ENCODE measurements at places on chromosomes 2 and 18.

DNA sequence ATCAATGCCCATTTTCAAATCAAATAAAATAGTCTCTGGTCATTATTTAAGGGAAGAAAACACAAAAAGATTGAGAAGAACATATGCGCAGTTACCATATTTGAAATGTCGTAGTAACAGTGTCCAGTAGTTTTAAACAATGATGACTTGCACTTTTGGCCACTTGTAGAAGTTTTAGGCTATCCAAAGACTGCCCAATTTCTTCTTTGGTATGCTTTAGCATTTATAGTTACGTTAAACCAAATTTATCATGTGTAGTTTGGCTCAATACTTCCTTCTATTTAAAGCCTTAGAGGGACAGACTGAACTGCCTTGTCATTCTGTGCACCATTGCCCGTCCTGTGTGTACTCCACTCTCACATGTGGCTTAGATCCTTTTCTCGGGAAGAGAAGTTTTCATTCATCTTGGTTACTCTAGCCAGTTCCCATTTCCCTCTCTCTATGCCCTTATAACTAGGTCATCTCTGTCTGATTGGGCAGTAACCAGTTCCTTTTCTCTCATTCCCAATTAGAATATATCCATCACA is 84.8 kb upstream of the TTN start:
- no peak for DNase-seq

DNA sequence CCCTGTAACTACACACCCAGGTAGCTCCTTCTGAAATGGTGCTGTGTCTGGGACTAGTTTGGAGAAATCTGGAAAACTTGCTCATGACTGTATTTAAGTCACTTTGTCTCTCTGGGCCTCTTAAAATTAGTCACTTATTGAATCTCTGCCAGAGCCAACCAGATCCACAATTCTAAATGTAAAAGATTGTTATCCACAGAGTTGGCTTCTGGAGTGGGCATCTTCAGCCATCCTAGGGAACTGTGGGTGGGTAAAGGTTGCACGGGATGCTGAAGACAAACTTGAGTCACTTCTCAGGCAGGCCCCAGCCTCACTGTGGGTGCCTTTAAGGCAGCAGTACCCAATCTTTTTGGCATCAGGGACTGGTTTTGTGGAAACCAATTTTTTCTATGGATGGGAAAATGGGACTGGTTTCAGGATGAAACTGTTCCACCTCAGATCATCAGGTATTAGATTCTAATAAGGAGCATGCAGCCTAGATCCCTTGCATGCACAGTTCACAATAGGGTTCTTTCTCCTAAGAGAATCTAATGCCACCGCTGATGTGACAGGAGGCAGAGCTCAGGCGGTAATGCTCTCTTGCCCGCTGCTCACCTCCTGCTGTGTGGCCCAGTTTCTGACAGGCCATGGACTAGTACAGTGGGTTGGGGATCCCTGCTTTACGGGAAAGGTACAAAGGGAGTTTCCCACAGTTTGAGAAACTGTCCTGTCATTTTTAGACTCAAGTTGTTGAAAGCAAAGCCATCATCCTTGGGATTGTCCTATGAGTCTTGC is 98.3 kb upstream of the SPRED2 start:
- no peak for DNase-seq

- no peak for DNase-seq
These were observed 14.0 kb downstream of the STRADB start for GRCh38 chr2:201465524-201465971.

DNA sequence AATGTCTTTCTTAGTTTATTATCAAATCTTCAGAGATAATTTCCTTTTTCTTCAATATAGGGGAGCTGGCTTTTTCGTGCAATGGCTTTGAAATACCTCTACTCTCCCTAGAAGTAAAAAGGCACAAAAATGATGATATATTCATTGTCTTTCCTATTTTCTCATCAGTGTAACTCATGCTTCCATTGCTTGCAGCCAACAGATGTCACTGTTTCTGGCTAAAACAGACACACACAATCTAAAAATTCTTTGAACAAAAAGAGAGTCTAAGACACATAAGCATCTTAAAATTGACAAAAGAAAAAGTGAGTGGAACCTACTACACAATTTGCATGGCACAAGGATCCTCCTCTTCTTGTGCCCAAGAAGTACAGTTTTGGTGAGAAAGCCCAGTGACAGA is 448.7 kb upstream of the VRK2 start:
- no peak for DNase-seq

- no peak for DNase-seq
These were observed 100.9 kb upstream of the TEX51 start for GRCh38 chr2:126797622-126798275.

GRCh38 chr2:157367704-157368103 is 42.1 kb upstream of the ERMN start:
- DNase-seq: no peak

DNA sequence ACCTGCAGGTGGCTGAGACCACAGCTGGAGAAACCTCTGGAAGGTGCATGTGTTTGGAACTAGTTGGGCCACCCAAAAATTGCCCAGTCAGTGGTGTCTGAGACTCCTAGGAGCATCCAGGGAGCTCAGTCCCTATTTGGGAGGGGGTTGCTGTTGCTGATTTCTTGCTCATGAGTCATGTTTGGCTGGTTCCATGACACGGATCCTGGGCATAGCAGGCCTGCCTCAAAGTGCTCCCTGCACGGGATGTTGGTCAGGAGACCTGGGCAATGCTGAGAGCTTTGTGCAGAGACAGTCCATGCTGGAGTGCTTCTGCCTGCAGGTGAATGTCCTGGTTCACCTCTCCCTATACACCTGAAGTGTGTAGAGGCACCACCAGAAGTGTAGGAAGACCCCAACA is 194.2 kb downstream of the GLI2 start:
- DNase-seq: no peak

- DNase-seq: no peak
These were observed 3.1 kb downstream of the SLC14A1 start for GRCh38 chr18:45727068-45727467.

DNA sequence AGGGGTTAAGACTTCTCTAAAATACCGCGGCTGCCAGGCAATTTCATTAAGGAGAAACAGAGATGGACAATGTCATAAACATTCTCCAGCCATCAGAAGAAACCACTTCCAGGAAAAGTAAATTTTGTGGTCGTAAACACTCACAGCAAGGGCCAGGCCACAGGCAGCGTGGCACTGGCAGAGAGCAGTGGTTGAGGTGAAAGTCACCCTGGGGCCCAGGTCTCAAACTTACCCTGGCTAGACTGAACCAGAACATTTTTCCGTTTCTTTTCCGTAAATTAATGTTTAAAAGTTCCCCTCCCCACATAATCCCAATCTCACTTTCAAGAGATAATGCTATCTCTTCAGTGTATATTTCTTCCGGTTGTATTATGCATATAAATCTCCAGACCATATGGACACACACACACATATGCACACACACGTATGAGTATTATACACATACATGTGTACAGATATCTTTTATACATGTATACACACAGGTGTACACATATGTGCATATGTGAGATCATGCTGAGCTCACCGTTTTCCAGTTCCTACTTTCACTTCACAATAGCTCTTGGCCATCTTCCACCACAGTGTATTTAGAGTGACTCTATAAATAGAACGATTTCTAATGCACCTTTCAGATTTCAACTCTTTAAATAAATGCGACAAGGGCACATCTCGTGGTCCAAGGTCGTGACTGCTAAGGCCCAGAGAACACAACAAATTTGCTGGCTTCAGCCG is 90.1 kb downstream of the MALT1 start:
- DNase-seq: peak; percentile 7

DNA sequence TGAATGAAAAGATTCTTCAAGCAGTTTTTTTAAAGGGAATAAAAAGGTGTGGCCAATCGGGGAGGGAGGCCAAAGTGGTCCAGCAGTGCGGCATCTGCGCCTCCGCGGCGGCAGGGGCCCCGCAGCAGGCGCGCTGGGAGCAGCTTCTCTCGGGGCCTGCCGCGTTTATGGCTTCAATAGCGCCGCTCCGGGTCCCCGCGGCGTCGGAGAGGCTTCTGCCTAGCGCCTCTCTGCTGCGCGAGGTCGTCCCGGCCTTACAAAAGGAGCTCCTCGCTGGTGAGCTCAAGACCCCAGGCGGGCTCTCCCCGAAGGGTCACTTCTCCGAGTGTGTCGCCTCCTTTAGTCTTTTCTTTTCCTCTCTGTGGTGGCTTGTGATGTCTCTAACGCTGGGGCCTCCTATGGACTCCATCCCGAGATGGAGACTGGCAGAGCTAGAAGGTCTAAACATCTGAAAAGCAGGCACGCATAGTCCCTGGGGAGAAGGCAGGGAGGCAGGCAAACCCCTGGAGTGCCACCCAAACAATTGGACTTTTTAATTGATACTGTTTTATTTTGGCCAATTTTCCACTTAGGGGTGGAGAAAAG is 67.1 kb downstream of the SUMO1 start:
- DNase-seq: no peak

DNA sequence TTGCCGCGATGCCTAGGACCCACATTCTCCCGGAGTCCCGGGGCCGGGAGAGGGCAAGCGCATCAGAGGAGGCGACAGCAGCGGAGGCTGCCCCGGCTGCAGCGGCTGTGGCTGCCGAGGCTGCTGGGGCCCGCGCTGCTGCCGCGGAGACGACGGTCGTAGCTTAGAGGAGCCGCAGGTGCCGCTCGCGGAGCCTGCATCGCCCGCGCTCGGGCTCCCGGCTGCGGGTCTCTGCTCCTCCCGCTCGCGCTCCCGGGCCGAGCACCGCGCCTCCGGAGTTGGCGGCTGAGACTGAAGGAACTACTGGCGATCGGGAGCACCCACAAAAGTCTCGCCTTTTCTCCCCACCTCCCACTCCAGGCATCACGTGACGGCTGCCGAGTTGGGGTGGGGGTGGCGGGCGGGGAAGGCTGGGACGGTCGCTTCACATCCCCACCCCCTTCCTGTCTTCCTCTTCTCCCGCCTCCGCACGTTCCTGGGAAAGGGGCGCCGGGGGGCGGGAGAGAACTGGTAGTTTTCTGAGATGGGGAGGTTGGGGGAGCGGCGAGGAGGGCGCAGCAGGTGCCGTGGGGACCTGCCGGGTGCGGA is at the start of gene LYPD1:
Gene LYPD1, minus strand, starts transcription at position 298 of the 588 bp plus-strand sequence. Its CDS starts 273 bp downstream, at position 25.
- no peak for DNase-seq

GRCh38 chr2:28666496-28667184 is 85.0 kb upstream of the PPP1CB start:
- DNase-seq: no peak

- DNase-seq: peak; percentile 35
These were observed 5.6 kb downstream of the PAX8 start for GRCh38 chr2:113273027-113273551.

DNA sequence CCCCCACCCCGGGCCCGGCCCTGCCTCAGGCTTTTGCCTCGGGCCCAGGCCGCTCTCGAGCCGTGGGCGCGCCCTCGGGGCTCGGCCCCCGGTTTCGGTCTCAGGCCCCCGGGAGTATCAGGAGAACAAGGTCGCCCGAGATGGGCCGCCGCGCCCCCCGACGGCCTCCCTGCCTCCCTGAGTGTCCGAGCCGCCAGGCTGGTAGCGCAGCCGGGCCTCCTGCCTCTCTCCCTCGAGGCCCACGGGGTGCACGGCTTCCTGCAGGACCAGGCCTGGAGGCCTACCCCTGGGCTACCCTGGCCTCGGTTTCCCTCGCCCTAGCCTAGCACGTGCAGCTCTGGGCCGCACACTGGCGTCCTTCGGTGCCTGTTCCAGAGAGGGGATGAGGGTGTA is 8.4 kb downstream of the GBX2 start:
- DNase-seq: no peak

GRCh38 chr2:198441901-198442300 is 637.5 kb downstream of the PLCL1 start:
- DNase-seq: no peak

DNA sequence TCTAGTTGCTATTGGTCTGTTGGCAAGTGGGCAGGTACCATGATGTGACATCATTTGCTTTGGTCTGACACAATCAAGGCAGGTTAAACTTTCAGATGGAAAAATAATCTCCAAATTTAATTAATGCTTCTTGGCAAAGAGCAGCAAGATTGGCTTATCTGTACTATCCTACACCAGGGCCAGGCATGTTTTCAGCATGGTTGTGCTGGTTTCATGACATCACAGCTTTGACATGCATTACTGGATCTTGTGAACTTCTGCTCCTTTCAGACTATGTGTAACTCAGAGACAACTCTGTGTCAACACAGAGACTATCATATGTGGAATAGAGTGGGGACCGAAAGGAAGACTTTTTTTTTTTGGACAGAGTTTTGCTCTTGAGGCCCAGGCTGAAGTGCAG is 520.5 kb downstream of the TDRD15 start:
- DNase-seq: no peak

DNA sequence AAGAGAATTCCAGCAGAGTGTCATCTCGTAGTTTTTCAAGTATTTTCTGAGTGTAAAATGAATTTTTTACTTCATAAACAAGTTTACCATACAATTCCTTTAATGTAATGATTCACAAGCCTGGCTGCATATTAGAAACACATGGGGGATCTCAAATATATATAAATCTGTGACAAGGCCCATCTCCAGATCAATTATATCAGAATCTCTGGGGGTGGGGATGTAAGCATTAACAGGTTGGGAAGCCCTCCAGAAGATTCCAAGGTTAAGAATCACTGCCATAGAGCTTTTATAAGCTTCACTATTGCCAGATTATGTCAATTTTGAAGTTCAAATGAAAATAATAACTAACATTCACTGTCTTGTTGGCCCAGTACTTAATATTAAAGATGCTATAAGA is 111.2 kb downstream of the BAZ2B start:
- no peak for DNase-seq

GRCh38 chr2:3427272-3427671 is 47.8 kb downstream of the TRAPPC12 start:
- DNase-seq: no peak

DNA sequence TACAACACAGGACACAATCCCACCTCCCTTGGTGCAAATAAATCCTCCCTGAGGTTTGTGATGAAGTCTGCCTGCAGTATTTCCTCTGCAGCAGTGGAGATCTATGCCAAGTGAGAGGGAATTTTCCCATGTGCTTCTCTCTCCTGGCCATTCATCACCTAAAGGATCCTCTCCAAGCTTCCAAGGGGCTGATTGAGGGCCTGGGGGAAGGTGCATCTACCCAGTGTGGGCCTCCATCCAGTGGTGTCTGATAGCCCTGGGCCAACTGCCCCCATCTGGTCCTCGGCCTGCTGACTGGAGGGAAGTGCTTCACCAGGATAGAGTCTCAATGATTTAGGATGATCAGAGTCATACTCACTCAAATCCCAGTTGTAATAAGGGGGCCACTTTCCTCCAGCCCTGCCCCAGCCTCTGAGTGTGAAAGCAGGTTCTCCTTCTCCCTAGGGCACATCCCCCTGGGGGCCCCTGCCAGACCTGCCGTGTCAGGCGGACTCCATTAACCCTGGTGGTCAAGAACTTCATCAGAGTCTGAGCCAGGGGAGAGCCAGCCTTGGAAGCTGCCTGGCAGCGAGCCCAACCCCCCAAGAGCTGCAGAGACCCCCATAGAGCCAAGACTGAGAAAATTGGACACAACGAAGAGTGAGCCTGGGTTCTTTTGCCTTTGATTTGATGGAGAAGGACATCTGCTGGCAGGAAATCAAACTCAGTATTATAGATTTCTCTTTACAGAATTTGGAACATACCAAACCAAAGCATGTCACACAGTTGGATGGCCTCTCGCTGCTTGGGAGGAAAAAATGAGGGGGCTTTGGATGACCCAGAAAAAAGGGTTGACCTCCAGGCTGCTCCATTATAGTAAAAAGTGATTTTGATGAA is 509.6 kb downstream of the CMPK2 start:
- no peak for DNase-seq

- DNase-seq: no peak
These were observed 266.9 kb upstream of the DPP10 start for GRCh38 chr2:114175507-114175906.

- no peak for DNase-seq
These were observed 17.9 kb upstream of the NYAP2 start for GRCh38 chr2:225381609-225382008.

- no peak for DNase-seq
These were observed 25.3 kb upstream of the RUFY4 start for GRCh38 chr2:218043701-218044109.
